ENCODE measurements at places on chromosomes 5 and 9.

DNA sequence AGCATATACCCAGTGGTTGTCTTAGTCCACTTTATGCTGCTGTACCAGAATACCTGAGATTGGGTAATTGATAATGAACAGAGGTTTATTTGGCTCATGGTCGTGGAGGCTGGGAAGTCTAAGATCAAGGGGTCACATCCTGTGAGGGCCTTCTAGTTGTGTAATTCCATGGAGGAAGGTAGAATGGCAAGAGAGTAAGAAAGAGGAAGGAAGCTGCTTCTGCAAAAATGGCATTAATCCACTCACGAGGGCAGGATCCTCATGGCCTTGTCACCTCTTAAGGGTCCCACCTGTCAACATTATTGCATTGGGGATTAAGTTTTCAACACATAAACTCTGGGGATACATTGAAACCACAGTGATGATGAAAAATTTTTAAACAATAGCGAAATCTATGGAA lies 17.0 kb downstream of the BTNL8 start:
- no peak for DNase-seq

DNA sequence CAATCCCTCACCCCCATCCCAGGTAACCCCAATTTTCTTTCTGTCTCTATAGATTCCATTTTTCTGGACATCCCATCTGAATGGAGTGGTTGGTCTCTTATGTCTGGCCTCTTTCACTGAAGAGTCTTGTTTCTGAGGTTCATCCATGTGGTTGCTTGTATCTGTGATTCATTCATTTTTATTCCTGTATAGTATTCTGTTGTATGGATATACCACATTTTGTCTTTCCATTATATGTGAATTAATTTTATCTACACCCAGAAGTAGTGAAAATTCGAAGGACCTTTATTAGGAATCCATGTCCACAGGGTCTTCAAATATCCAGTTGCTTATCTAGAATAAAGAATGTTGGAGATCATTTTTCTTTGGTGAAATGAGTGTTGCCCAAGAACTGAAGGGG lies 207.6 kb upstream of the MSX2 start:
- no peak for DNase-seq

- no peak for DNase-seq
Observed at GRCh38 chr9:7823651-7824050, 24.1 kb upstream of the DMAC1 start.

DNA sequence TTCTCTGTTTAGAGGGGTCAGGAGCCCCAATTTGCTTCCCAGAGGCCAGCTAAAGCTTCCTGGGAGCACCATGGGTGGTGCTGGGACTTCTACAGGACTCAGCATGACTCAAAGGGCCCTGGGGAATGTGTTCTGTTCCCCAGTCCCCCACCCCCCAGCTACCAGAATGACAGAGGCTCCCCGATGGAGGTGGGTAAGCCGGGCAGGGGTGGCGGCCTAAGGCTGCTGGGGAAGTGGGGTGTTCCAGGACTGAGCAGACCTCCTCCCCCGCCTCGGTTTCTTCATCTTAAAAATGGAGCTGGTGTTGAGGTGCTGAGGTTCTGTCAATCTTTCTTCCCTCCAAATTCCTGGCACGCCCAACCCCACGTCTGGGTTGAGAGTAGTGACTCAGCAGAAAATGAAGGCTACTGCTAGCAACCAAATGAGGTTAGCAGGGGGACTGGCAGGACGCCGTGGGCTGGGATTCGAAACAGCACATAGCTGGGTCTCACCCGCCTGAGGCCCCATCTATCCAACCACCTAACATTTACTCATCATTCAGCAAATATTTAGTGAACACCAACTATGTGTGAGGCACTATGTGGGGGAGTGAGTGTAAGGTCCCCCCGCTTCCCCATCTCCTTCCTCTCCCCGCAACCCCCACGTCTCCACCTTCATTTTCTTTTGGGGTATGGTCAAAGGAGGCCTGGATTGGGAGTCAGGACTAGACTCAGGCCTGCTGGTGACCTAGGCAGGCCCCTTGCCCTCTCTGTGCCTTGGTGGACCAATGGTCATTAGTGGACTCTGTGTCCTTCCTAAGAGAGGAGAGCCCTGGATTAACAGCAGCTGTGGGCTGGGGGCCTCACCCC lies 50.2 kb downstream of the C9orf50 start:
- no peak for DNase-seq

DNA sequence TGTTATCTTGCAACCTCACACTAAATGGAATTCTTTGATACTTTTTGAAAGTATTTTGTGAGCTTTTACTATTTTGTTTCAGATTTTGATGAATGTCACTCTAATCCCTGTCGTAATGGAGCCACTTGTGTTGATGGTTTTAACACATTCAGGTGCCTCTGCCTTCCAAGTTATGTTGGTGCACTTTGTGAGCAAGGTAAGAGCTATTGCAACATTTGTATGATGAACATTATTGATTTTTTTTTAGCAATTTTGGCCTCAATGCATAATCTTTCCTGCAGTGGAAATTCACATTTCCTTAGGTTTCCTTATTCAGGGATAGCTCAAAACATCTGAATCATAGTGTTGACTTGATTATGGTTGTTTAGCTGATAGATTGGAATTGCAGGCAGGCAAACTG lies 76.3 kb downstream of the VCAN start:
- DNase-seq, result no peak

- DNase-seq, result no peak
Observed at GRCh38 chr9:99169982-99170761, 51.6 kb downstream of the ALG2 start.

- DNase-seq, result no peak
Observed at GRCh38 chr5:175853573-175854230, 17.7 kb upstream of the CPLX2 start.

Measured in retinal pigment epithelial cell (primary cell).